GM12878 (cell line): ENCODE measurements at places on chromosomes 7 and 10. TPM values are rescaled to one million over a fixed set of nuclear protein-coding genes. Genes with fewer than 3 reads are reported as not detected.

Gene ZNF479
- not detected in 2 replicates for polyA plus RNA-seq

Gene SKAP2
- polyA plus RNA-seq, result 37.2 and 38.4 TPM in 2 replicates

DNA sequence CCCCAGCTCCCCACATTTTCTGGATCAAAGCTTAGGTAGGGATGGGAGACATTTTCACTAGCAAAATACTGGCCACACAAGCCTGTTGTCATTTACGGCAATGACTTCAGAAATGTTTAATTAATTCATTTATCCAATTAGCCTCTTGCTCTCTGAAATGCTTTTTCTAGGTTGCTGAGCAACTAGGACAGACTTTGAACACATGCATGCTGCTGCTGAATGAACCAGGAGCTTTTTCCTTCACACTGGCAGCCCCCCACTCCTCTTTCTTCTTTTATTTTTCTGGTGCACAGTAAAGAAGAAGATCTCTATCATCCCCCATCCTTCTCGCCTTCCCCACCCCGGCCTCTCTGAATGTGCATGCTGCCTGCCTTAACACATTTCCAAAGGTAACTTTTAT lies 22.5 kb downstream of the SORCS3 start:
- no peaks in the 10 kb centered on the region for H3K36me3 ChIP-seq
- H3K27ac ChIP-seq, result no peak overlapping the region
- H3K4me3 ChIP-seq, result no peak overlapping the region
- no peaks in the 10 kb centered on the region for H3K4me1 ChIP-seq
- no peak for DNase-seq

GRCh38 chr10:14648005-14648765 lies 126.5 kb downstream of the FAM107B start:
- H3K27me3 ChIP-seq, result no peaks in the 10 kb centered on the region
- peak overlapping the region; percentile 74 for H3K27ac ChIP-seq
- H3K4me3 ChIP-seq, result peak overlapping the region; percentile 59; the same call in 1 of the 2 replicates
- peak; percentile 99 for DNase-seq
- no peaks in the 10 kb centered on the region for H3K36me3 ChIP-seq

DNA sequence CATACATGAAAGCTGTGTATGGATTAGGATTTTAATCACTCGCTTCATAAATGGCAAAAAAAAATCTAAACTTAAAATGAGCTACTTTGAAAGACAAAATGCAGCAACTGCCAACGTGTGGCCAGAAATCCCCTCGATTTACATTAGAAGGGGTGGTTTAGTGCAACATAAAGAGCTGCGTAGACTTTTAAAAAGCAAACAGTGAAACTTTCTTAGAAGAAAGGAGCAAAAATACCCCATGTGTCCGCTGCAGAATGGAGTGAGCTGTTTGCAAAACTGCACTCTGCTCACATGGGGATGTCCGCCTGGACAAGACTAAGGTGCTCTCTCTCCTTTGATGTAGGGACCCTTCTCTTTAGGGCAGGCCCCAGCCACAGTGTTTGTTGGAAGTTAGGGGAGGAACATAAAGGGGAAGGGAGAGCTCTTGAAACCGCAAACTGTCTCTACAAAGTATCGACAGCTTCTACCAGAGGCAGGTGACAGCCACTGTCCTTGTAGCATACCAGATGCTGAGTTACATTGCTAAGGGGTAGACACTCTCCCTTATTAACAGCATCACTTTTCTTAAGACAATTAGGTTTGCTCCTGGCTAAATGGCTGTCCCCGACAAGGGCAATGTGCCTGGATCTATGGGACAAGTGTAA lies 528.1 kb downstream of the KCNMA1 start:
- H3K27ac ChIP-seq, result no peak overlapping the region
- no peak overlapping the region for H3K4me3 ChIP-seq
- H3K27me3 ChIP-seq, result no peaks in the 10 kb centered on the region
- DNase-seq, result no peak
- H3K36me3 ChIP-seq, result no peaks in the 10 kb centered on the region

DNA sequence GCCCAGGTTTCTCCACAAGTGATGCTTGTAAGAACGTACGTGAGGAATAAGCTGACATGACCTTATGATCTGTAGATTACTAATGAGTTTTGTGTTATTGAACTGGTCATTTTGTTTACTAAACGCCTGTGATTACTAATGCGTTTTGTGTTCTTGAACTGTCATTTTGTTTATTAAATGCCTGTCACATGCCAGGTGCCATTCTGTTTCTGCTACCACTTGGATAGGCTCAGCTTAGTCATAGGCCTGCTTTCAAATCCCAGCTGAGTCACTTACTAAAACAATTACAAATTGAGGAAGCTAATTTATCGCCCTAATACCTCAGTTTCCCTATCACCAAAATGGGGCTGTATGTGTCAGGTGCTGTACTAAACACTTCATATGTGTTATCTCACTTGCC lies 4.7 kb upstream of the HGF start:
- H3K27ac ChIP-seq, result no peak overlapping the region
- no peak overlapping the region for H3K4me3 ChIP-seq
- no peak for DNase-seq
- H3K27me3 ChIP-seq, result no peaks in the 10 kb centered on the region
